NCI-H1694 treated with DMSO at 0.1 percent for 48 hours (cell line): ENCODE measurements at places on chromosomes 4 and X.

GRCh38 chr4:174053895-174054294, 229.6 kb downstream of the FBXO8 start:
- DNase-seq = no peak

DNA sequence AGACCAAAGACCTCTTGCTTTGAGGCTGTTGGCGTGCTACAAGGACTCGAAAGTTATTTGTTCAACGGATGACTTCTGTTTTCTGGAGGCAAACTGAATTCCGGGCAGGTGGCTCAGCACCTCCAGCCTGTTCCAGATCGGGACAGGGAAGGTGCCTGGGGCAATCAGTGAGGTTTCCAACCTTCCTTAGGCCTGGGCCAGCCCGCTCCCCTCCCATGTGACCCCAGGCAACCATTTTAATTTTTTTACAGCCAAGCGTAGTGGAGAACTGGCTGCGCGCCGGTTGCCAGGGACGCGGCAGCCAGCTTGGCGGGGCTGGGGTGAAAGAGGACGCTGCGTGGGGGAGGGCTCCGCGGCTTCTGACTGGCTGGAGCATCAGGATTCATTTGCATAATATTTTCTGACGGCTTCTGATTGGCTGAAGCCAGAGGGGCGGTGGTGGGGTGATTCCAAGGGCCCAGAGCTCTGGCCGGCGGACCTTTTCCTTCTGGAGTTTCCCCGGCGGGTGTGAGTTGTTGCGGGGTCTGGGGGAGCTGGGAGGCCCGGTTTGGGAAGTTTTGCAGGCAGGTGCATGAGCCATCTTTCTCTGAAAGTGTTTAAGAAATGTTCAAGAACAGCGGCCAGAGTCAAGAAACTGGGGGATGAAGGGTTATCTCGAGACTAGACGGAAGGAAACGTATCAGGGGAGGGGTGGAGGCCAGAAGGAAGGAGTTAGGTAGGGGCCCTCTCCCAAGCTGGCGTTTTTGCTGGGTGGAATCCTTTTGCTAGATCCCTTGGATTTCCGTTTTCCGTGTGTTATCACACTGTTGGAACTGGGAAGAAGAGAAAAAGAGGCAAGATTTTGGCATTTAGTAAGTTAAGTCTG, at the start of gene MID1IP1:
TSS of gene MID1IP1 (plus strand) at position 479 of the 865 bp plus-strand sequence. CDS start 3,488 bp downstream, outside the sequence.
- DNase-seq = no peak

GRCh38 chr4:164892018-164892417, 15.0 kb downstream of the APELA start:
- no peak for DNase-seq

GRCh38 chr4:7134737-7135388, 57.5 kb upstream of the SORCS2 start:
- no peak for DNase-seq

DNA sequence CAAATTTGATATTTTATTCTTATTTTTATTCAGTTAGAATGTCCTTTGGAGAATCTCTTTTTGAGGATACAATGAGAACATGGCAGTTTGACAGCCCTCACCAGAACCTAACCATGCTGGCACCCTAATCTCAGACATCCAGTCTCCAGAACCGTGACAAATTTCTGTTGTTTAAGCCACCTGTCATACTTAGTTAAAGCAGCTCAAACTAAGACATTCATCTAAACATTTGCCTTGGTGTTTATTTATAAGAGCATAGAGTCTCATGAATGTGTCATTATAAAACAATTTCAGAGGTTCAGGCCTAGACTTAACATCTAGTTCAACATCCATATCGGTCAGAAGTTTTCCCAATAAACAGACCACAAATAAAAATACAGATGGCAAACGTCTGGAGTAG, 125.1 kb upstream of the FUNDC1 start:
- peak; percentile 32 for DNase-seq

DNA sequence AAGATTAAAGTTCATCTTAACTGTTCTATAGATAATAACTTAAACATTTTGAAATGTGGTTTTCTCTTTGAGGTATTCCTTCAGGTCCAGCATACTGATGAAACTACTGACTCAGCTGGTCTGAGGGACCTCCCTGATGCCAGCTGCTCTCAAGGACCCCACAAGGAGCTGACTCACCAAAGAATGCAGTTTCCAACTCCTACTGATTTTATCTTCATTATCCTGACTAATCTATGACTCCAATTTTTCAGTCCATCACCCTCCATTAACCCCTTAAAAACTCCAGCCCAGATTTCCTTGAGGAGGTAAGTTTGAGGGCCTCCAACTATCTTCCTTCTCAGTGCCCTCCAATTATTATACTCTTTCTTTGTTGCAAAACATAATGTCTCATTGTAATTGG, 1.4 kb upstream of the UGT2B4 start:
- DNase-seq = no peak

DNA sequence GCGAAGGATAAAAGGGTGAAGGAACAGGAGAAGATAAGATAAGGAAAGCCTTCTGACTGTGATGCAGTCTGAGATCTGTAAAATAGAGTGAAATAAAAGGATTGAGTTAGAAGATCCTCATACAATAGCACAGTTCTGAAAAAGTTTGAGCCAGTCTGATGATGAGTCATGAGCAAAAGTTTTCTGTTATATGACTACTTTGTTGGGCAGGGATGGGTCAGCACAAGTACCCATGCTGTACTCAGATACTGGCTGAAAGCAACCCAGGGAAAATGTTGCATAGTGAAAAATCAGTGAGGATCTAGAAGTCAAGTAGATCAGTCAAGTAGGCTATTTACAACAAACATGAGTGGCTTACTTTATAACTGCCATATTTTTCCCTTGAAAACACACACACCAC, 253.5 kb downstream of the PCDH10 start:
- DNase-seq = no peak

GRCh38 chr4:147388018-147388417, 92.9 kb upstream of the EDNRA start:
- DNase-seq = no peak

- DNase-seq = no peak
Measured at GRCh38 chrX:11241720-11242119, 51.5 kb upstream of the AMELX start.

DNA sequence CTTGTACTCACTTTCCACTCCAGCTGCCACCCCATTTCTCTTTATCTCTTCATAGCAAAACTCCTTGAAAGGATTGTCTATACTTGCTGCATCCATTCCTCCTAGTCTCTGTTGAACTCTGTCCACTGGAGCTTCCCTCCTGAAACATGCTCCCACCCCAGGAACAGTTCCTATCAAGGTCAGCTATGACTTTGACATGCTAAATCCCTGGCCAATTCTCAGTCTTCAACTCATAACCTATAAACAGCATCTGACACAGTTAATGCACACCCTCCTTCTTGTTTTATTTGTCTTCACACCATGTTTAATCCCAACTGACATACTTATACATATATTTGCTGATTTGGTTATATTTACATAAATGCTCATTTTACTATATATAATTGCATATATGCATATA, 47.8 kb downstream of the SPARCL1 start:
- no peak for DNase-seq

- no peak for DNase-seq
Measured at GRCh38 chrX:112577146-112577545, 102.6 kb downstream of the LHFPL1 start.

DNA sequence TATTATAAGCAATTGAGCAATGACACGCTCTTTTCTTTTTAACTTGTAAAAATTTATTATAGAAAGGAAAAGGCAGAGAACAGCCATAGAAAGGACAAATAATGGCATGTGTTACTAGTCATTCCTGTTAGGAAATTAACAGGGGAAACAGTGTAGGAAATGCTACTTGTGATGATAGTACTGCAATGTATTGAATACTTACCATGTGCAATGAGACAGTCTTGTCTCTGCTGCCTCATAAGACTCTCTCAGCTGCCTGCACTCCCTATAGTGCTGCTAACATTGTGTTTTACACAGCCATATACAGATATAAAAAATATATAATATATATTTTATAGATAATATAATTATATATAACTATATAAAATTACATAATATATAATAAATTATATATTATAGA, 62.3 kb upstream of the SHOX start:
- DNase-seq = no peak

- DNase-seq = no peak
Measured at GRCh38 chr4:152456609-152457008, 79.3 kb downstream of the FBXW7 start.

GRCh38 chrX:12967711-12968465, 7.0 kb upstream of the TMSB4X start:
- DNase-seq = no peak

DNA sequence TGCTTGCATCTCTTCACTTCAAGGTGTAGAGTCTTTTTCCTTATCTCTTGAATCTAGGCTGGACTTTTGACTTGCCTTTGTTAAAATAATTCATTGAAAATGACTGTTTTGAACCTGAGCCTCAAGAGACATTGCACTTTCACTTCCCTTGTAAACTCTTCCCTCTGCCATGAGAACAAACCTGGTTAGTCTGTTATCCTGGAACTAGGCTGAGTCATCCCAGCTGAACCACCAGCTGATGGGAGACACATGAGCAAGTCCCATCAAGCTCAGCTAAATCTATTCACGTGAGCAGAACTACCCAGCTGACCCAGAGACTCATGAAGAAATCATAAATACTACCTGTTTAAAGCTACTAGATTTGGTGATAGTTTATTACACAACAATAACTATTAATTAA, 202.3 kb upstream of the CENPE start:
- no peak for DNase-seq

DNA sequence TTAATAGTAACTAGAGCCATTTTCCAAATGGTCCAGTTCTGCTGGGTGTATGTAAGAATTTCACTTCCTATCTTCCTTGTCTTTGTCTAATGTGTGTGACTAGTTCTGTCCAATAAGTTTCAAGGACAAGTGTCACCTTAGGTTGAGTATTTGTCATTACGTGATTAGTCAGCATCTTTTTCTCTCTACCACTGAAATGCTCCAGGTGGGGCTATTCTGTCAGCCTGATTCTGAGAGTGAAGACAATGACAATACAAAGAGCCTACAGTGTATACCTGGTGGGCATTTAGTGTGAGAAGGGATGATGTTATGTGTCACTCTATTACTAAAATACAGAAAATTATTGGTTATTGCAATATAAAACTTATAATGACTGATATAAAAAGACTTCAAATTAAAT, 876.3 kb downstream of the C4orf33 start:
- DNase-seq = no peak

DNA sequence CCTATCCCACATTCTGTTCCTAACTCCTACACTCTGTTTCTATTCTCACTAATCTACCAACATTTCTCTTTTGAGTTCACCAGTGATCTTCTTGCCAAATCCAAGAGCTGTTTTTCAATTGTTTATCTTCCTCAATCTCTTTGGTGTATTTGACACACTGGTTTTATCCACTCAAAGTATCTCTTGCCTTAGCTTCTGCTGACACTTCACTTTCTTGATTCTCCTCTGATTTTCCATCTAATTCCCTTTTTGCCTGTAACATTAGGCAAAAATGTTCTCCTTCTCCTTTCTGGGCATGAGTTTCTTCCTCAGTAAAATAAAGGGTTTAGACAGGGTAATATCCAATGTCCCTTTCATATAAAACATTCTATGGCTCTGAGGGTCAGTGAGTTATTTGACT, 26.2 kb downstream of the GRIA3 start:
- no peak for DNase-seq

- DNase-seq = no peak
Measured at GRCh38 chrX:2693113-2694002, 2.3 kb downstream of the CD99 start.

DNA sequence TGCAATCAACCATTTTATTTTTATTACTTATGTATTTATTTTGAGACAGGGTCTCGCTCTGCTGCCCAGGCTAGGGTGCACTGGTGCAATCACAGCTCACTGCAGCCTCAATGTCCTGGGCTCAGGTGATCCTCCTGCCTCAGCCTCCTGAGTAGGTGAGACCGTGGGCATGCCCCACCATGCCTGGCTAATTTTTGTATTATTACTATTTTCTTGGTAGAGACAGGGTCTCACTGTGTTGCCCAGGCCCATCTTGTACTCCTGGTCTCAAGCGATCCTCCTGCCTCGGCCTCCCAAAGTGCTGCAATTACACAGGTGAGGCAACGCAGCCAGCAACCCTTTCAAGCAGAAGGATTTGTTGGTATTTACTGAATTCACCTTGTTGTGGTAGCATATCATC, 60.3 kb upstream of the PPP2R3B start:
- DNase-seq = no peak

GRCh38 chr4:107896158-107896645, 35.1 kb upstream of the CYP2U1 start:
- no peak for DNase-seq

GRCh38 chrX:69616457-69617203, 717 bp downstream of the EDA start:
- no peak for DNase-seq

DNA sequence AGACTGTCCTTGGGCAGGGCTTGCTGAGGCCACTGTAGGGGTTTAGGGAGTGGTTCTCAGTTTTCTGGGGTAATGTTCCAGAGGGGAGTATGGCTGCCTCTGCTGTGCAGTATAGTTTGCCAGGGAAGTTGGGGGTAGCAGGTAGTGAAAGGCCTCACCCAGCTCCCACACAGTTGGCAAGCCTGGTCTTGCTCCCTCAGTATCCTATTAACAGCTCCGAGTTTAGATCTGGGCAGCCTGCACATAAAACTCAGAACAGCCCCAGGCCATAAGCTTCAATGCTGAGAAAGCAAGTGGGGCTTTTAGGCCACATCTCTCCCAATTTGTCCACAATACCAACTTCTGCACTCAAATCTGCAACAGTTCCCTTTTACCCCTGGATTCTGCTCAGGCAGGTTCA, 205.2 kb downstream of the GALNTL6 start:
- no peak for DNase-seq

- DNase-seq = no peak
Measured at GRCh38 chr4:87017580-87018342, 83.0 kb downstream of the AFF1 start.

DNA sequence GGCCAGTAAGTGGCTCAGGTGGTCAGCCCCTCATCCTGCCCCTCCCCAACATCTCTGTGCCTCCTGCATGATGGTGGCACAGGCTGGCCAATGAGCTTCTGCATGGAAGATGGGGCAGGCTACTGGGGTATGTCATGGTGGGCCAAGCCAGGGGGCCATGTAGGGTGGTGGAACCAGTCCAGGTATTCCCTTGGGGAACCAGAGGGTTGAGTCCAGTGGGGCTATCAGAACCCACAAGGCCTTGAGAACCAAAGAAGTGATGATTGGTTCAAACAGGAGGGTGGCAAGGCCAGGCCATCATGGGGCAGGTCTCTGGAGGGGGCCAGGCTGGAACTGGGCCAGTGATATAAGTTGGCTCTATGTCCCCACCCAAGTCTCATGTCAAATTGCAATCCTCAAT, 18.8 kb upstream of the PPP2R2C start:
- DNase-seq = no peak
